ENCODE measurements at places on chromosomes 6 and 20. TPM values are rescaled to one million over a fixed set of nuclear protein-coding genes. Genes with fewer than 3 reads are reported as not detected.

PDE7B gene
- total RNA-seq: 6.9 TPM

FRK gene
- total RNA-seq: 18.3 TPM

HLA-C gene
- 529 TPM for total RNA-seq

GRCh38 chr6:163191704-163192537 is 222.6 kb upstream of the QKI start:
- no peaks in the 10 kb centered on the region for H3K36me3 ChIP-seq
- H3K27me3 ChIP-seq: no peaks in the 10 kb centered on the region
- no peak for DNase-seq
- no peaks in the 10 kb centered on the region for H3K4me1 ChIP-seq

DNA sequence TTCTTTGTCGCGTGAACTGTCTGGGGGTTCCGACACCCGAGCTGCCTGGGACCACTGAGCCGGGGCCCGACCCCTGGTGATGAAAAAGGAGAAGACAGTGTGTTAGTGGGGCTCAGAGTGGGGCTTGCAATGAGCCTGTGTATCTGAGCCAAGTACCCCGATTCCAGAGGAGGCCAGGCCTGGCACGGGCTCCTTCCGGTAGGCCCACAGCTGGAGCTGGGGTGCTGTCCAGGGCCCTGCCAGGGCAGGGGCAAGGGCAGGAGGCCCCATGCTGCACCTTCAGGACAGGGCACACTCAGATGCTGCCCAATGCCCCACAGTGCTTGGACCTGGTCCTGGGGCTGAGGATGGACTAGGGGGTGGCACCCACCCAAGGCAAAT is 89.4 kb downstream of the TAF4 start:
- H3K27me3 ChIP-seq: no peaks in the 10 kb centered on the region
- H3K27ac ChIP-seq: no peak overlapping the region
- H3K4me3 ChIP-seq: no peak overlapping the region
- DNase-seq: no peak
- no peaks in the 10 kb centered on the region for H3K36me3 ChIP-seq
- H3K4me1 ChIP-seq: no peaks in the 10 kb centered on the region

RPP40 gene
- 4.3 TPM for total RNA-seq

FLRT3 gene
- 0.75 TPM for total RNA-seq

- H3K4me3 ChIP-seq: no peak overlapping the region
- H3K27ac ChIP-seq: no peak overlapping the region
- no peaks in the 10 kb centered on the region for H3K27me3 ChIP-seq
- H3K36me3 ChIP-seq: no peaks in the 10 kb centered on the region
Observed at GRCh38 chr20:59567585-59568508, 36.5 kb upstream of the PHACTR3 start.

- H3K4me1 ChIP-seq: peaks cover 3% of the 10 kb centered on the region
- no peak overlapping the region for H3K4me3 ChIP-seq
- no peaks in the 10 kb centered on the region for H3K36me3 ChIP-seq
Observed at GRCh38 chr6:125806813-125807212, 16.1 kb downstream of the NCOA7 start.

GRCh38 chr6:47698342-47698787 is at the start of gene ADGRF4:
Gene ADGRF4, plus strand, starts transcription at chr6:47698580. Its CDS starts 8,666 bp downstream, at chr6:47707246.
- H3K4me3 ChIP-seq: no peak within 1 kb of the TSS
- H3K36me3 ChIP-seq: no peaks in the 10 kb centered on the region
- DNase-seq: no peak

IL20RA gene
- 0.39 TPM for total RNA-seq

DNA sequence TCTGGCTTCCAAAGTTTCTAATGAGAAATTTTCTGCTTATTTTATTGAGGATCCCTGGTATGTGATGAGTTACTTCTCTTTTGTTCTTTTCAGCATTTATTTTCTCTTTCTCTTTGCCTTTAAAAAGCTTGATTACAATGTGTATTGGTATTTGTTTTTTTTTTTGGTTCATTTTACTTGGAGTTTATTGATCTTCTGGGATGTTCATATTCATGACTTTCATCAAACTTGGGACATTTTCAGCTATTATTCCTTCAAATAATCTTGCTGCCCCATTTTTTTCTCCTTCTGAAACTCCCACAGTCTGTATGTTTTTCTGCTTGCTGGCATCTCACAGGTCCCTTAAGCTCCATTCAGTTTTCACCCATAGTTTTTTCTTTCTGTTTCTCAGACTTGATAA is 102.4 kb downstream of the PRDM13 start:
- DNase-seq: no peak
- H3K36me3 ChIP-seq: no peaks in the 10 kb centered on the region
- no peak overlapping the region for H3K4me3 ChIP-seq
- H3K4me1 ChIP-seq: no peaks in the 10 kb centered on the region
- H3K27me3 ChIP-seq: no peaks in the 10 kb centered on the region

NRSN1 gene
- not detected for total RNA-seq

- no peaks in the 10 kb centered on the region for H3K27me3 ChIP-seq
- no peaks in the 10 kb centered on the region for H3K4me1 ChIP-seq
- H3K36me3 ChIP-seq: no peaks in the 10 kb centered on the region
Observed at GRCh38 chr6:753486-753885, 60.5 kb upstream of the EXOC2 start.

GRCh38 chr20:1831096-1831495 is 64.1 kb upstream of the SIRPA start:
- no peak overlapping the region for H3K27ac ChIP-seq
- H3K4me3 ChIP-seq: no peak overlapping the region
- no peaks in the 10 kb centered on the region for H3K4me1 ChIP-seq
- DNase-seq: no peak
- H3K36me3 ChIP-seq: no peaks in the 10 kb centered on the region
- H3K27me3 ChIP-seq: no peaks in the 10 kb centered on the region

DNA sequence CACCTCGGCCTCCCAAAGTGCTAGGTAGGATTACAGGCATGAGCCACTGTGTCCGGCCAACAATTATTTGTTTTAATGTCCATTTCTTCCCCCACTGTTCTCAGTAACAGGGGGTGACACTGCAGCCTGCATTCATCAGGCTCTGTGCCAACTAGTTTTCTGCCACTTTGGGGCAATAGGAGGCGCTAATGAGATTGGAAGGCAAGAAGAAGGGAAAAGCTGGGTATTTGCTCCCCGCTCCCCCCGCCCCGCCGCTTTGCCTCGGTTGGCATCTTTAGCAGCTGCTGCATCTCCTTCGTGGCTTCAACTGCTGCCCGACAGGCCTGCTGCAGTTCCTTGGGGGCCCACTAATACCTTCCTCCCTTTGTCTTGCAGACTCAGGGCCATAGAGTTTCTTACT is 35.0 kb upstream of the MDGA1 start:
- H3K4me1 ChIP-seq: no peaks in the 10 kb centered on the region
- no peak overlapping the region for H3K4me3 ChIP-seq
- H3K27me3 ChIP-seq: no peaks in the 10 kb centered on the region
- no peaks in the 10 kb centered on the region for H3K36me3 ChIP-seq
- no peak for DNase-seq
- no peak overlapping the region for H3K27ac ChIP-seq

- H3K27ac ChIP-seq: no peak overlapping the region
- no peak overlapping the region for H3K4me3 ChIP-seq
- no peak for DNase-seq
Observed at GRCh38 chr6:137389150-137389704, 105.0 kb downstream of the OLIG3 start.

GRCh38 chr6:141290941-141291721 is 841.6 kb upstream of the GJE1 start:
- no peak overlapping the region for H3K4me3 ChIP-seq
- no peak for DNase-seq
- no peaks in the 10 kb centered on the region for H3K27me3 ChIP-seq
- no peaks in the 10 kb centered on the region for H3K4me1 ChIP-seq
